Tongue (tissue), 3 donors: ENCODE measurements at places on chromosomes 2 and 18. TPM values are rescaled to one million over a fixed set of nuclear protein-coding genes. Genes with fewer than 3 reads are reported as not detected.
A peak's percentile ranks its signal among the peaks of the same experiment; 100 is the strongest.

Gene IL1F10
- not detected for total RNA-seq

Gene MYL12B
- 155 TPM for total RNA-seq

Gene CYP27C1
- 4.4 TPM for total RNA-seq

Gene AQP12A
- not detected for total RNA-seq

Gene RAMP1
- total RNA-seq, result 51.7 TPM

Gene KCNG2
- not detected for total RNA-seq

Gene AGAP1
- 33.0 TPM for total RNA-seq

Gene HMSD
- total RNA-seq, result not detected

Gene DTYMK
- total RNA-seq, result 20.0 TPM

DNA sequence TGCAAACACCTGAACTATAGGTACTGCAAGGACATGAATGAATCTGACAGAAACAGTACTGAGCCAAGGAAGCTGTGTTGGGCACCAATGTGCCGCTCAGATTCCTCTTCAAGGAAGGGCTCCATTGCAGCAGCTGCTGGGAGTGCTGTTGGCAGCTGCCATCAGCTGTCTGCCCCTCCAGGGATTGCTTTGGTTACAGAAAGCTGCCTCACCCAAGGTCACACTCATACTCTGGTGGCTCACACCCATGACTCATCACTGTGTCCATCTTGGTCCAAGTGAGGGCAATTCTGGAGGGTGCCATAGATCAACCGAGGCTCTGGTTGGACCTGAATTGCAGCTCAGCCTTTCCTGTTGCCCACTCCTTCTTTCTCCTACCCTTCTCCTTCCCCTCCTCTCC lies 24.4 kb upstream of the TRPM8 start:
- DNase-seq, result peak; percentile 55

- no peak for DNase-seq
Observed at GRCh38 chr2:234457421-234457820, 39.5 kb downstream of the ARL4C start.

- DNase-seq, result no peak
Observed at GRCh38 chr2:26477126-26477910, 606 bp downstream of the OTOF start.

DNA sequence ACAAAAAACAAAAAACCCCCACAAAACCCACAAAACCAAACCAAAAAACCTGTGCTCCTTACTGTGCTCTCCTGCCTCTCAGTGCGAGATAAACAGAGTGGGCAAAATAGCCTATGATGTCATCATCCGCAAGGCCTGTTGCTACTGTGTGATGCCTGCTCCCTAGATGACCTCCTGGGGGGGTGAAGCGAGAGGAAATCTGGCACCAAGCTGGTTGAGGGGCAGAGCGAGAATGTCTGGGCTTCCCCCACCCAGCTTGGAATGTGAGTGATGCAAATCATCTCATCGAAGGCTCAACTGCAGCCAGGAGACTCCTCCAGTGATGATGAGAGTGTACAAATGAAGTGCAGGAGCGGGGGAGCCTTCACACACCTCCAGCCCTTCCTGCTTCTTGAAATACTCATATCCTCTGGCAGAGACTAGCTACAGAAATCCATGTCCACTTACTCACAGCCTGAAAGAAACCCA lies 57.7 kb upstream of the MAP4K3 start:
- DNase-seq, result peak; percentile 54

- DNase-seq, result no peak
Observed at GRCh38 chr2:74481431-74481830, 1.4 kb downstream of the CCDC142 start.

DNA sequence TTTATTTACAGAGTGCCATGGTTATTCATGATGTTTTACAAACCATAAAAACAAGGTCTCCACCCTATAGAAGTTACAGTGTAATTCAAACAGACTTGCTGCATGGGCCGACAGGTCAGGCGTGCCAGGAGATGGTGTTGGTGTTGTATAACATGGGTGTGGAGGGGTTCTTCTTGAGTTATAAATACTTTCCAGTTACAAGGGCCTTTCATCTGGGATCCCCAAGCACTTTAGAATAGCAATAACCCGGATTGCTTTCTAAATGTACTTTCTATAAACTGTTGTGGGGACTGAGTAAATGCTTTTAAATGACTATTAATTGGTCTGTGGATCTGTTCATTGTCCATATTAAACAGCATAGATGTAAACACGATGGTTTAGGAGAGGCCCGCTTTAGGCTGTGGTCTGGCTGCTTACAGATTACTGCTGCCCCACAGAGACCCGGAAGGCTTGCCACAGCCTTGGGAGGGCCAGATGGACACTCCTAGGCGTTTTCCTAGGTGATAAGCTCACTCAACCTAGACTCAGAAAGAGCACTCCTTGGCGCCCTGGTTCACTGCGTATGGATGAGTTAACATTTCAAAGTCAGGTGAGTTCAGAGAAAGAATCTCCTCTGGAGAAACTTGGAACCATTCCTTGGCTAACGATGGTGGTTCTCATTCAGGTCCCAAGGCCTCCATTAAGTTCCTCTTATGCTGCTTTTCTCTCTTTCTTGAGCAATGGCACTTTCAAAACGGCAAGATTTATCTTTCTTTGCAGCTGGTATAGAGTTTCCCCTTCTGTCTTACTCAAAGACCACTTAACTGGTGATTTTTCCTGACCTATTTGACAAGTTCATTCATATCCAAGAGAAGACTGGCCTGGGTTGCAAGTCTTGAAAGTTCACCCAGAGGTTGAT lies 3.6 kb upstream of the KIAA2012 start:
- peak; percentile 45 for DNase-seq

DNA sequence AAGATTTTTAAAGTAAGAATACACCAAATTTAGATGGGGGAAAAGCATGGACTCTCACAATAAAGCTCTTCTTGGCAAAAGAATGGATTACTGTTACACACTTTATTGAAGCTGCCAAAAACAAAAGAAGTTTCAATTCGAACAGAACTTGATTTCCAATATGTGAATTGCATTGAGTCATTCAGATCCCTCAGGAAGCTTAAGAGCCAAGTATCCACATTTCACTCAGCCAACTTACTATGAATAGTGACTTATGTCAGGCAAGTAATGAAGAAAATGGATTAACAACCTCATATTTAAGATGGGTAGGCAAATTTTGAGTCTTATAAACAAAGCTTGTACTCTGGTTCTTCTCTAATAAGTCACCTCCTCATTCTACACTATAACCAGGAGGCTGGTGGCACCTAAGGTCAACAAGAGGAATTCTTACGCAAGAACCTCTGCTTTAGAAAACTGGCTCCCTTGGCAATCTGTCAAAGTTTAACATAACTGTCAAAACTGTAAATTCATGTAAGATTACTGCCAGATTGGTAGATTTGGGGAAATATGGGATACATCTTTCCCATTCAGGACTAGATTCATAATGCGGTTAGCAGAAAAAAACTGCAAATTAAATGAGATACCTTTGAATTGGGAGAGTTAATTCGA lies 6.0 kb downstream of the HADHA start:
- no peak for DNase-seq

DNA sequence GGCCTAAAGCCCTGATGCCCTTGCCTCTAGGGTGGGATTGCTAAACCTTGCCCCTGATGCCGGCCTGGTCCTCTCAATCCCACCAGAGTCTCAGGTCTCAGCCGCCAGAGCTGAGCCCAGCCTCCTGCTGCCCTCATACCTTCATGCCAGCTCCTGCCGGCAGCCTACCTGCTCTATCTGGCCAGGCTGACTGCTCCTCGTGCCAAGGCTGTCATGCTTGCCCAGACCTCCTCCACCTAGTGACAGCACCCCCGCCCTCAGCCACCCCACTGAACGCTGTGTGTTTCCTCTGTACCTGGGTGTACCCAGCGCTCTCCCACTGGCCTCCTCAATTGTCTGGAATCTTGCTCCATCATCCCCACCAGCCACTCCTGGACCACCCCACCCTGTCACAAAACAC lies 120.1 kb downstream of the CACNB4 start:
- DNase-seq, result no peak

- DNase-seq, result no peak
Observed at GRCh38 chr2:188506843-188507242, 215.2 kb downstream of the GULP1 start.

DNA sequence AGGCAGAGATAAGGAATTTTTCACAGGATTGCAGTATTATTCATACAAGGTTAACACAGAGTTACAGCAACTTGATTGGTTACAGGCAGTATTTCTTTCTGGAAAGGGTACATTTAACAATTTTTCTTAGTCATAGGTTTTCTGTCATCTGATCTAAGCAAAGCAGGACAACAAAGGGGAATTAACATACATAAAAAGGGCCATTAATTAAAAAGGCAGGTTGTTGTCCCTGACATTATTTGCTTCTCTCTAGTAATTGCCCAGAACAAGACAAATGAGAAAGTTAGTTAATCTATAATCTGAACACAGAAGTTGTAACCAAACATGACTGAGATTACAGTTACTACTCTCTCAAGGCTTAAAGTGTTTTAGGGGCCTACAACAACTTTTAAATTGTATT lies 291.4 kb upstream of the LRRTM4 start:
- DNase-seq, result no peak

DNA sequence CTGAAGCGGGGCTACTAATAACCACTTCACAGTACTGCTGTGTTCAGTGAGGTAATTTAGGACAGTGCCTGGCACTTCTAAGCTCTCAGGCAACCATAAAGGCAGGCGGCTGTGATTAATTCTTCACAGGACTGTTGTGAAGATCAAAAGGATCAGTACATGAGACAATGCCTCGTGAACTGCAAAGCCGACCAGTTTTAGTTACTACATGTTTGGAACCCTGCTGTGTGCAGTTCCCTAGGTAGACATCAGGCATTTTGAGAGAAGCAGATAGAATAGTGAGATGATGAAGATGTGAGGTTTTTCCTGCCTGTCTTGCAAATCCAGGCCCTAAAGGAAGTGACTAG lies 19.1 kb downstream of the EFHD1 start:
- no peak for DNase-seq

GRCh38 chr2:161371869-161372268 lies 44.2 kb upstream of the TBR1 start:
- no peak for DNase-seq

GRCh38 chr2:171814174-171814573 lies 79.9 kb downstream of the SLC25A12 start:
- no peak for DNase-seq

DNA sequence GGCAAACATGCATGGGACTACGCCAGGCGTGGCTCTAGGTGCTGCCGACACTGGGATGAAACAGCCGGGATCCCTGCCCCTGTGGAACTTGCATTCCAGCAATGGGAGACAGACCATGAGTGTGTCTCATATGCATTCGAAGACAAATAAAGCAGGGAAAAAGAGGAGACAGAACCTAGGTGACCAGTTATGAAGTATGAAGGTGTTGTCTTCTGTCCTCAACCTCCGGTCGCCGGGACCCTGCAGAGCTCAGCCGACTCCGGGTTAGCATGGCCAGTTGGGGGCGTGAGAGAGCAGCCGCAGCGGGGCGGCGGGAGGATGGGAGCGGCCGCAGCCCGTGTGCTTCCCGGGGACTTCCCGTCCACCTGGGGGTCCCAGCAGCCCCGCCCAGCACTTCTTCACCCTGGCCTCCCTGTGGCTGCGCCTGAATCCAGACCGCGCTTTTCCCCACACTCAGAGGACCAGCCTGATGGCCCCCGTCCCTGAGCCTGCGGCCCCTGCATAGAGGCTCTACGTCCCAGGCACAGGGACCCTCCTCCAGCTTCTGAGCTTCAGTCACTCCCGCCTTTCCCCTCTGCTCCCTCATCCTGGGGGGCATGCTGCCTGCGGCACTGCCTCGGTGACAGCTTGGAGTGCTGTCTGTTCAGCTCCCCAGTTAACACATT lies 11.4 kb downstream of the ID2 start:
- peak; percentile 60 for DNase-seq

DNA sequence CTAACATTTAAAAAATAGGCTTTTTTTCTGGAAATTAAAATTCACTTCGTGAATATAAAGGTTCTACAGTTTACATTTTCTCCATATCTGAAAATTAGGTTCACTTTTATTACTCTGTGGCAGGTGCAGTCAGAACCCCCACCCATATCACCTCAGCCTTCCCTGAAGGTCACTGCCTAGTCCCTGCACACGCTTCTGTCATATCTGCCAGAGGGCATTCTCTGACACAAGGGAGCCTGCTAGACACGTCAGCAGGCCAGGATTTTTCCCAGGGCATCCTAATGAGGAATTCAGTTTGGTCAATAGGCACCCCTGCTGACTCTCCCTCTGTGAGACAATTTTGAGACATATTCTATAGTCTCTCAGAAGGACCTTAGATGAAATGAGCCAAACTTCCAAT lies 475.7 kb upstream of the PKDCC start:
- no peak for DNase-seq

DNA sequence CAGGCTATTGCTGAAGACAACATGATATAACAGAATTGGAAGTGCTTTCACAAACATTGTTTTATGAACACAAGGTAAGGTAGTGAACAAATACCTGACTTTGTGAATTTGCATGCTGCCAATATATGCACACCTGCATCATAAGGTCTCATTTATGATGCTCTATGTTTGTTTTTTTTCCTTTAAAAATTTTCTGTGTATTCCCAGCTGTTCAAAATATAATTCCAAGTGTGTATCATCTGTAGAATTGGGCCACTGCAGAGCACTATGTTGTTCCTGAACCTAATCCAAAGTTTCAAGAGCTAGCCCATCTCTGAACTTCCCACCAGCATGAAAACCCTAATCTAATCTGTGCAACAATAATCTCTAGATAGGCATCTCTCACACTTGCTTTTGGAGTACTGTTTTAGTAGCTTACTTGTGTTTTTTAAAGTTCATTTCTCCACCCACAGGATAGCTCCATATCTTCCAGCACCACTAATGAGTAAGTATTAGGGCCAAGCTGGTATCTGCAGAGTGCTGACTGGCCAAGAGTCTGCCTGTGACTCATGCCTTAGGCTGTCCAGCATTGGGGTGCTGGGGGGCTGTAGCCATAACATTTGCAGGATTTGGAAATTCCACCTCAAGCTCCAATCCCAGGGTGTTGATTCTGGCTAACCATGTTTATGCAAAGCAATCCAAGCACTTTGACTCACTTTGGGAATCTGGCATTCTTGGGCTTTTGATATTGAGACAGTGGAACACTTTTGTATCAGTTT lies 208.2 kb upstream of the REV1 start:
- no peak for DNase-seq

- peak; percentile 83 for DNase-seq
Observed at GRCh38 chr2:11498543-11499034, 32.6 kb upstream of the E2F6 start.

DNA sequence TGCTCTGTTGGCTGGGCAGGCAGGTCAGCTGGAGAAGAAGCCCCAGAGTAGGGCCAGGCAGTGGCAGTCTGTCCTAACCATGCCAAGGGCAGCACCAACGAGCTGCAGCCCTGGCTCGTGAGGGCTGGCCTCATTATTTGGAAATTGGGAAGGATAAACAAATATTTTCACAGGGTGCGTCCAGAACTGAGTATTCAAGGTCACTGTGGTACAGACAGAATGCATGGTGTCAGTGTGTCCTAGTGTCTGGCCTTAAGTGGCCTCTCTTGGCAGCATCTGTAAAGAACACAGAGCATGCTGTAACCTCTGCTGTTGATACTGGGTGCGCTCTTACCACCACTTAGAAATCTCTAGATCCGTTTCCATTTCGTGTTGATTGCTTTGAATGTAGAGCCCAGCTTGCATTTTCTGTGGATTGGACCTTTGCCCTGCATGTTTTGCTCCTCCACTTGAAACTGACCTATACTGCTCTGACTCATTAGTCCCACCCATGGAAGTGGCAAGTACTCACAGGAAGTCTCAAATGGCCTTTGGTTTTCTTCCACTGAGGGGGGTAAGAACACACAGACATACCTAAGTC lies 88.2 kb downstream of the GREB1L start:
- no peak for DNase-seq

- DNase-seq, result peak; percentile 82
Observed at GRCh38 chr2:42568401-42569115, at the start of gene MTA3. TSS of gene MTA3 (plus strand) at chr2:42568632. CDS start at chr2:42568746, 114 bp downstream.

GRCh38 chr2:56314371-56314770 lies 130.6 kb downstream of the CCDC85A start:
- DNase-seq, result no peak
